ENCODE measurements at places on chromosomes 11 and 22.

GRCh38 chr11:120346233-120346632 is 10.0 kb downstream of the ARHGEF12 start:
- DNase-seq: no peak

DNA sequence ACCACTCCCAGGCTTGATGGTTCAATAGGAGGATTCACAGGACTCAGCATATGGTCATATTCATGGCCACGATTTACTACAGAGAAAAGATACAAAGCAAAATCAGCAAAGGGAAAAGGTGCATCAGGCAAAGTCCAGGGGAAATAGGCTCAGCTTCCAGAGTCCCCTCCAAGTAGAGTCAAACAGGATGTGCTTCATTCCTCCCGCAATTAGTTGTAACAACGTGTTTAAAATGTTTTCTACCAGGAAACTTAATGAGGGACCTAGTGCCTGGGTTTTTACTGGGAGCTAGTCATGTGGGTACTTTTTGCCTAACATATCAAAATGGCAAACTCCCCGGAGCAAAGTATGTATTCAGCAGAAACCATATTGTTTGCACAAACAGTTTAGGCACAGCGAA is 14.9 kb upstream of the SREBF2 start:
- no peak for DNase-seq

- DNase-seq: no peak
Observed at GRCh38 chr22:37954686-37955085, 1.2 kb downstream of the POLR2F start.

- no peak for DNase-seq
Observed at GRCh38 chr22:36850056-36850455, 10.8 kb upstream of the NCF4 start.

- no peak for DNase-seq
Observed at GRCh38 chr11:46916286-46917108, 1.9 kb downstream of the LRP4 start.

- no peak for DNase-seq
Observed at GRCh38 chr11:44709281-44709562, 17.5 kb upstream of the TSPAN18 start.

GRCh38 chr11:95567685-95568084 is 221.9 kb downstream of the FAM76B start:
- no peak for DNase-seq

- DNase-seq: no peak
Observed at GRCh38 chr11:126366064-126366822, 10.8 kb downstream of the ST3GAL4 start.

GRCh38 chr11:88507771-88508417 is 170.4 kb upstream of the CTSC start:
- no peak for DNase-seq
